ENCODE measurements at places on chromosomes 6 and 20. TPM values are rescaled to one million over a fixed set of nuclear protein-coding genes. Genes with fewer than 3 reads are reported as not detected.

The ZBTB24 gene
- total RNA-seq: 4.6 TPM

The NRSN1 gene
- under 0.01 TPM for total RNA-seq

The LAMA4 gene
- total RNA-seq: 569 TPM

The INSM1 gene
- total RNA-seq: not detected

The PREX1 gene
- total RNA-seq: 30.7 TPM

The CDC40 gene
- 17.3 TPM for total RNA-seq

The RMND1 gene
- total RNA-seq: 29.5 TPM

The GPLD1 gene
- under 0.01 TPM for total RNA-seq

The TRERF1 gene
- 4.7 TPM for total RNA-seq

The CCN5 gene
- total RNA-seq: 8.8 TPM

The SYNCRIP gene
- 27.2 TPM for total RNA-seq

The SLC16A10 gene
- not detected for total RNA-seq

The DLK2 gene
- total RNA-seq: 0.63 TPM

The SLC22A2 gene
- total RNA-seq: not detected

The GPR63 gene
- total RNA-seq: 0.16 TPM

The RAET1L gene
- not detected for total RNA-seq

The OR5V1 gene
- total RNA-seq: not detected

The ZNF165 gene
- total RNA-seq: 0.52 TPM

The TMEM217 gene
- 2.0 TPM for total RNA-seq
